Naive thymus-derived CD8-positive, alpha-beta T cell (primary cell): ENCODE measurements at places on chromosomes 5 and 9.

GRCh38 chr5:174991847-174992246 is 267.5 kb downstream of the MSX2 start:
- no peaks in the 10 kb centered on the region for H3K4me1 ChIP-seq
- no peak overlapping the region for H3K4me3 ChIP-seq
- no peak overlapping the region for H3K27ac ChIP-seq
- H3K36me3 ChIP-seq: no peaks in the 10 kb centered on the region
- DNase-seq: no peak

DNA sequence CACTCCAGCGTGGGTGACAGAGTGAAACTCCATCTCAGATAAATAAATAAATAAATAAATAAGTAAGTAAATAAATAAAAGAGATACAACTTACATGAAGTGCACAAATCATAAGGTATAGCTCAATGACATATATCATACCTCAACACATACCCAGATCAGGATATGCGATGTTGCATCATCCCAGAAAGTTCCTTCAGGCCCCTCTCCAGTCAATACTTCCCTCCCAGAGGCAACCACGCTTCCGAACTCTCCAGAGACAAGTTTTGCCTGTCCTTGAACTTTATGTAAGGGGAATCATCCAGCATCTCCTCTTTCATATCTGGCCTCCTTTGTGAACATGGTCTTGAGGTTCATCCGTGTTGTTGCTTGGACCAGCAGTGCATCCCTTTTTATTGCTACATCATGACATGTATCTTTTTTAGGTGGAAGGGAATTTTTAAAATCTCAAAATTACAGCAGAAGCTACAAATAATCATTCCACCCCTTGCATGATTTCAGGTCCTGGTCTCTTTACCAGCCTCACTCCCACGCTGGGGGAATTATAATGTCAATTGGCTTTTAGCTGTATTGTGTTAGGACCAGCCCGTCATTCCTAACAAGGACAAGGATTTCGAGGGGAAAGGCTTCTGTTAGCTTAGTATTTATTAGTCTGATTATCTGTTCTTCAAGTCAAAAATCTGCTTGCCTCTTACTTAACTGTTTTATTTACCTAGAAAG is 32.9 kb upstream of the AOPEP start:
- H3K4me3 ChIP-seq: no peak overlapping the region
- no peaks in the 10 kb centered on the region for H3K36me3 ChIP-seq
- H3K27ac ChIP-seq: no peak overlapping the region
- DNase-seq: no peak
- no peaks in the 10 kb centered on the region for H3K4me1 ChIP-seq

DNA sequence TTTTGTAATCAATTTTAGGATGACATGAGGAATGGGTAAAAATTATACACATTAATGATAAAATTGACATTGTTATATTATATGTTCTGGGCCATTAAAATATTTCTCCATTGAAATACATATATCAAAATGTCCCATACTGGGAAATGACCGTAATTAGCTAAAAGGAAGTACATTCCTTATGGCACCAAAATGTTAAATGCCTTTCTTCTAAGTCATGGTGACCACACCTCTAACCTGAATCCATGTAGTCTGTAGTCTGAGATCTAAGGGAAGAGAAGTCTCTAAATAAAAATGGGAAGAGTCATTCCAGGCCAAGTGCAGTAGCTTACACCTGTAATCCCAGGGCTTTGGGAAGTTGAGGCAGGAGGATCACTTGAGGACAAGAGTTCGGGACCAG is 10.0 kb upstream of the GDA start:
- no peak for DNase-seq
- peaks cover 7% of the 10 kb centered on the region for H3K27me3 ChIP-seq
- no peak overlapping the region for H3K4me3 ChIP-seq
- no peaks in the 10 kb centered on the region for H3K36me3 ChIP-seq
- no peak overlapping the region for H3K27ac ChIP-seq

- H3K36me3 ChIP-seq: no peaks in the 10 kb centered on the region
- peaks cover 6% of the 10 kb centered on the region for H3K27me3 ChIP-seq
- H3K4me3 ChIP-seq: no peak overlapping the region
- no peak overlapping the region for H3K27ac ChIP-seq
- no peak for DNase-seq
Measured at GRCh38 chr9:99299211-99300102, 77.4 kb downstream of the SEC61B start.

DNA sequence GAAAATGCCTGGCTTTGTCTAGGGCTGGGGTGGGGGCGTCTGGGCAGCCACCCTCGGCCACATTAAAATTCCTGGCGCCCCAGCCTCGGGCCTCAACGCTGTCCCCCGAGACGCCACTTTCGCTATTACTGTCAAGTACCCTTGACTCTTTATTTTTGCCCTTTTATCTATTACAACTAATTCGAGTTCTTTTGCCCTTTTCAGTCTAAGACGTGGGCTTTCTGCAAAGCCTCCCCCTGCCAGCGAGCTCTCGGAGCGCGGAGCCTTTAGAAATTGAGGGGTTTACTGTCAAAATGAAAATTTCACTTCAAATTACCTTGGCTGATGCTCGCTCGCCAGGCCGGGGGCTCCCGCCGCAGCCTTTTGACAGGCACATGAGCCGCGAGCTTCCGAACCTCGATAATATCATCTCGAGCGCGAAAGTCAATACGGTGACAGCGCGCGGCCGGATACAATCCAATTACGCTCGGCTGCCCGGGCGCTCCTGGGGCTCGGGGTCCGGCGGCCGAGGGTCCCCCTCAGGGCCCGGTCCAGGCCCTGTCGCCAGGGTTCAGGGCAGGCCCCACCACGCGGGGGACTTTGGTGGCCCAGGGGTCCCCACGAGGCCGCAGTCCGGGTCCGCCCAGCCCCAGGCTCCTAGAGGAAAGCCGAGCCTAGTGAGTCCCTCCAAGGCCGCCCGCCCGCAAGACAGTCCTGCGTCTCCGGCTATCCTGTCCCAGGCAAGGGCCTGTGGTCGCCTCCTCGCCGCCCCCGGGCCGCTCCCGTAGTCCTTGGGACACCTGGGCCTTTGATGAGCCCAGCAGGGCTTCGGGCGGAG is 6.7 kb downstream of the IRX4 start:
- H3K27me3 ChIP-seq: peaks cover 39% of the 10 kb centered on the region
- peaks cover 23% of the 10 kb centered on the region for H3K4me1 ChIP-seq
- DNase-seq: no peak
- no peaks in the 10 kb centered on the region for H3K36me3 ChIP-seq
- no peak overlapping the region for H3K27ac ChIP-seq

DNA sequence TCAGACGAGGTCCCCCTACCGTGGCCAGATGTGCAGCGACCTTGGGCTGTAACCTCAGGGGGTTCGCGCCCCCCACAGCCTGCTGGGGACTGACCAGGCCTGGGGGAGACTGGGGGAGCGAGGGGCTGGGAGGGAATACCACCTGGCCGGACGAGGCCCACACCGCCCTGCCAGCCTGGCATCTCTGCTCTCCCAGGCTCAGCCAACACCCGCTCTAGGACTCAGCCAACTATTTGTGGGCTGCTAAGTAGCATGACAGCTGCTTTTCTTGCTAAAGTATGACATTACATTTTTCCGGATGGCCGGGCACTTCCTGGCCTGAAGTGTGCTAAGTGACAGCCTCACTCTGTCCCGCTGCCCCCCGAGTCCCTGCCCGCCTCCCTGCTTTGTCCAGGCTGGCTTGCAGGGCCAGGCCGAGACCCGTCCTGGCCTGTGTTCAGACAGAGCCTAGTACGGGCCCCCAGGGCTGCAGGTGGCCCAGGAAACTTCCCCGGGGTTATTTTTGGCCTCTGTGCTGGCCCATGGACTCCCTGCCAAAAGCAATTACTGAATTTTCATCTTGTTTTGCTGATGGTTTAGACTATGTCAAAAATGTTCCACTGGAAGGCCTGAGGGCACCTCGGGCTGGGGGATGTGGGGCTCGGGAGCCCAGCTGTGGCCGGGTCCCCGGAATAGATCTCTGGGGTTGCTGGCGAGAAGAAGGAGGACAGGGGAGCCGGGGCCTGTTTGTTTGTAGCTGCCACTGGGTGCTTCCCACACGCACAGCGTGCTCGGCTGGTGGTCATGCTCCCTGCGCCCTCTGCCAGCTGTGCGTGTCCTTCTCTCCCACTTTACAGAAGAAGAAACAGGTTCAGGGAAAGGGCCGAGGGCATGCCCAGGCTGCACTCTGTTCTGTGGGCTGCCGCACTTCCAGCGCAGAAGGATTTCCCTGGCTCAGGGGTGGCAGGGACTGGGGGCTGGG is 13.4 kb upstream of the SLC2A6 start:
- DNase-seq: peak; percentile 51
- no peak overlapping the region for H3K4me3 ChIP-seq
- no peaks in the 10 kb centered on the region for H3K4me1 ChIP-seq
- H3K36me3 ChIP-seq: no peaks in the 10 kb centered on the region

DNA sequence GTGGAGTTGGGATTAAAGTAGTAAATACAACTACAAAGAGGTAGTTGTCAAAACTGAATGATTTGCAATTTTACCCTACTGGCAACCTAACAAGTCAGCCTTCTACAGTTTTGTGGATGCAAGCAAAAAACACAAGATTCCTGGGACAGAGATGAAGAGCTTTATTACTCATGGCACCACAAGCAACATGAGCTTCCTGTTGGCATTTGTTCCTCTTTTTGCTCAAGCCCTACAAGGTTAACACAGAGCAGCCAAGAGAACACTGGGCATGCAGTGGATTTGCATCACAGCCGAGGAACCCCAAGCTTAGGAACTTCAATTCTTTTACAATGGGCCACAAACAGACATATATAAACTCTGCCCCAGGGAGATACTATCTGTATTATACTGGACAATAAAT is 28.8 kb upstream of the DMAC1 start:
- no peak overlapping the region for H3K27ac ChIP-seq
- H3K4me1 ChIP-seq: no peaks in the 10 kb centered on the region
- H3K4me3 ChIP-seq: no peak overlapping the region

- H3K4me3 ChIP-seq: no peak overlapping the region
- no peaks in the 10 kb centered on the region for H3K4me1 ChIP-seq
- no peak overlapping the region for H3K27ac ChIP-seq
- H3K36me3 ChIP-seq: no peaks in the 10 kb centered on the region
- no peak for DNase-seq
- peaks cover 2% of the 10 kb centered on the region for H3K27me3 ChIP-seq
Measured at GRCh38 chr9:4137681-4138099, 162.2 kb downstream of the GLIS3 start.

DNA sequence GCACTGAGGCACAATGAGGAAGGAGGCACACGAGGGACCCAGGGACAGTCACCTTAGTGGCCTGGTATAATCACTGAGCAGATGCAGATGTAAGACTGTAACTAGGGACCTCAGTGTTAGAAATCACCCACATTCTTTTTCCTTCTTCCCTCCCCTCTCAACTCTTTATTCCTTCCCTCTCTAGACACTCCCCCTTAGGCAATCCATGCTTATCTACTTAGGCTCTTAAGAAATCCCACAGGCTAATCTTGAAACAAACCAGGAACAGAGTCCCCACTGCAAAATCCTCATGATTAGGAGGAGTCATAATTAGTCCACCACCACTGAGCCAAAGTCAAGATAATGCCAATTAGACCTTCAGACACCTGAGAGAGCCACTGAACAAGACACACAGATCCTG is 84.7 kb downstream of the ELAVL2 start:
- no peaks in the 10 kb centered on the region for H3K36me3 ChIP-seq
- DNase-seq: no peak
- no peak overlapping the region for H3K27ac ChIP-seq
- no peaks in the 10 kb centered on the region for H3K4me1 ChIP-seq

DNA sequence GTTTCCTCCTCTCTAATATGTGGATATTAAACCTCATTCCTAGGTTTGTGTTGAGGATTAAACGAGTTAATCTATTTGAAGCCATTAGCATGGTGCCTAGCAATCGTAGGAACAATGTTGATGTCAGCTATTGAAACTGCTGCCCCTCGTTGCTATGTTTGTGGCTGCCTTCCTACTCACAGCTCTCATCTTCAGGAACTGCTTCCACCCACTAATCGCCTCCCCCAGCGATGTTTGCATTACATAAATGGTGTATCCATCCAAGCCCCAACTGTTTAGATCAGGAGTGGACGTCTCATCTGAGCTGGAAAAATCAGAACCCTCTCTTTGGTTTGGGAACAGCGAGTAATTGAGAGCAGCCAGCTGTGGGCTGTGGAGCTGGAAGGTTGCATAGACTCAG is 416.6 kb downstream of the ARHGEF28 start:
- H3K27me3 ChIP-seq: peaks cover 5% of the 10 kb centered on the region
- no peak overlapping the region for H3K4me3 ChIP-seq
- H3K36me3 ChIP-seq: no peaks in the 10 kb centered on the region
- H3K27ac ChIP-seq: no peak overlapping the region

DNA sequence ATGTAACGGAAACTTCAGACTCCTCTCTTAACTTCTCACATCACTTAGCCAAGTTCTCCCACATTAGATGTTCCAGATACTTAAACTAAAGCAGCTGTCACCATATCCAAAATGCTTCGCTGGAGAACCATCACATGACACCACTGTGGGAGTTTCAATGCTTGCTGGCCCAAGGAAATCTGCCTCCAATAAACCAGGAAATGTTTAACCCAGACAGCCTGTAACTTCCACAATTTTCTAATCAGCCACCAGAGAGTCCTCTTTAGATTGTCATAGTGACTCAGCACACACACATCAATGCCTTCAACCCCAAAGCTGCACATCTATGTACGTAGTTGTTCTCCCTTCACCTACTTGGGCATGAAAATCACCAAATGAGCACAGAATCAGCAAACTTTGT is 118.7 kb downstream of the LPAR1 start:
- H3K36me3 ChIP-seq: no peaks in the 10 kb centered on the region
- DNase-seq: no peak
- H3K4me3 ChIP-seq: no peak overlapping the region
- no peaks in the 10 kb centered on the region for H3K4me1 ChIP-seq
- H3K27me3 ChIP-seq: no peaks in the 10 kb centered on the region
- H3K27ac ChIP-seq: no peak overlapping the region

DNA sequence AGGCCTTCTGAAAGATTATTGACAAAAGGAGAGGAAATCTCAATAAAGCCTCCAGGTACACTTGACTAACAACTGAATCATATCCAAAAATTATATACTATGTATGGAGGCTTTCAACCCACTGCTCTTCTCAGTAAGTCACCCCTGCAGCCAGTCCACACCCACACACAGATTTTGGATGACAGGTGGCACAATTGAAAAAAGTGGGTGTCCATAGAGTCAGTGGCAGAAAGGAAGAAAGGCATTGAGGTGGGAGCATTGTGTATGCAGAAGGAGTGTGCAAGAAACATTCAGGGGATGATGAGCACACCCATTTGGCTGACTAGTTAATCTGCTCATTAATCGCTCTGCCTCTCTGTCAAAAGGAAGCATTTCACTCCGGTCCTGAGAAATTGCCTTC is 150.6 kb upstream of the IL12B start:
- no peaks in the 10 kb centered on the region for H3K36me3 ChIP-seq
- no peak overlapping the region for H3K27ac ChIP-seq
- no peaks in the 10 kb centered on the region for H3K27me3 ChIP-seq
- no peak overlapping the region for H3K4me3 ChIP-seq
- DNase-seq: no peak

- H3K27ac ChIP-seq: no peak overlapping the region
- no peaks in the 10 kb centered on the region for H3K4me1 ChIP-seq
- H3K4me3 ChIP-seq: no peak overlapping the region
Measured at GRCh38 chr9:36543916-36544315, 28.8 kb upstream of the MELK start.
